Mesothelial cell of epicardium (in vitro differentiated cells): ENCODE measurements at places on chromosomes 1 and 21.
A peak's percentile ranks its signal among the peaks of the same experiment; 100 is the strongest.

- DNase-seq = no peak
Observed at GRCh38 chr1:53073868-53074311, 11.9 kb downstream of the PODN start.

GRCh38 chr1:201737352-201738060 is 91.5 kb upstream of the IPO9 start:
- no peak for DNase-seq

GRCh38 chr1:155160128-155160527 is 13.0 kb downstream of the KRTCAP2 start:
- DNase-seq = no peak

GRCh38 chr1:159952932-159953331 is 1.1 kb downstream of the SLAMF9 start:
- no peak for DNase-seq

DNA sequence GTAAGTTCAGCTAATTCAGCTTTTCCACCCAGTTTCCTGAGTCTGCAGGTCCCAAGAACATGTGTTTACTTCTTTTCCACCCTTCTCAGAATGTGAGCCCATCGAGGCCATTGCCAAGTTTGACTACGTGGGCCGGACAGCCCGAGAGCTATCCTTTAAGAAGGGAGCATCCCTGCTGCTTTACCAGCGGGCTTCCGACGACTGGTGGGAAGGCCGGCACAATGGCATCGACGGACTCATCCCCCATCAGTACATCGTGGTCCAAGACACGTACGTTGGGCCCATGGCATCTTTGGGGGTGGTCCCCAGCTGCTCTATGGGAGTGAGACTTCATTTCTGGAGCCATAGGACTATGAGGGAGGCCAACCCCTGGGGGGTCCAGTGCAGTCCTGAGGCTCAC is 17.2 kb upstream of the IKBKE start:
- no peak for DNase-seq

DNA sequence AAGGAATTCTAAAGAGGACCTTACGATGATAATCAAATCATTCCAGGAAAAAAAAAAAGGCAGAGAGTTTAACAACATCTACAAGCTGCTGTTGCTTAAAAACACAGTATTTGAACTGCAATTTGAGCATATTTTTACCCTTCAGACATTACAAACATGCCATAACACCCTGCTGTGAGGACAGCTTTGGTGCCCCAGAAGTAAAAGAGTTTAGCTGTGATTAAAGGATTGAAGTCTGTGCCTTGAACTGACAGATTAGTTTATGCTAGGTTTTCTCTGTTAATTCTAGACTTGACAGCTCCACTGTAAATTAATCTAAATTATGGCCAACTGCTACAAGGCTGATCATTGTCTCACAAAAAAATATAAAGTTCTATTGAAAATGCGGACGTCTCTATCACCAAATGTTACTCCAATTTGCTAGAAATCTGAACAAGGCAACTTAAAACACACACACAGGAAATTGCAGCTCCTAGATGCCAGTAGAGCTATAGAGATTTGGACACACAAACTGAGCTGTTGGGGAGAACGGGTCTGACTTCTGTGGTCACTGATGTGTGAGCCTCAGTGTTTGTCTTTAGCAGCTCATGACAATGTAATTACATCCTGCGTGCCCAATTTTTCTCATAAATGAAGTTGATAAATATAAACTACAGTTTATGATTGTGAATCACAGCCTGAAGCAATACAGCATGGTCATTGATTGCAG is 217.9 kb downstream of the NTNG1 start:
- no peak for DNase-seq

DNA sequence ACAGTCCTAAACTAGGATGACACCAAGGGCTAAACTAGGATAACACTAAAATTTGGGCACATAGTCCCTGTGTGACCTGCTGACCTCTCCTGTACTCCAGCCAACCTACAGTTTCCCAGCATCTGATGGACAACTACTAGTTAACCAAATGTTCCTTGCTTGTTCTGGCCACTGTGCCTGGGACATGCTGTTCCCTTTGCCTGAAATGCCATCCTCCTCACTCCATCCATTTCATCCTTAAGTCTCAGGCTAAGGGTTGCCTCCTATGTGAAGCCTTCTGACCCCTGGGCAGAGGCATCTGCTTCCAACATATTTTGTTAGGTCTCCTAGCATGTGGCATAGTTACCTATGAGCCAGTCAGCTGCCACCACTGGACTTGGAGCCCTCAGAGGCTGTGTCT is 204.9 kb upstream of the JUN start:
- no peak for DNase-seq

DNA sequence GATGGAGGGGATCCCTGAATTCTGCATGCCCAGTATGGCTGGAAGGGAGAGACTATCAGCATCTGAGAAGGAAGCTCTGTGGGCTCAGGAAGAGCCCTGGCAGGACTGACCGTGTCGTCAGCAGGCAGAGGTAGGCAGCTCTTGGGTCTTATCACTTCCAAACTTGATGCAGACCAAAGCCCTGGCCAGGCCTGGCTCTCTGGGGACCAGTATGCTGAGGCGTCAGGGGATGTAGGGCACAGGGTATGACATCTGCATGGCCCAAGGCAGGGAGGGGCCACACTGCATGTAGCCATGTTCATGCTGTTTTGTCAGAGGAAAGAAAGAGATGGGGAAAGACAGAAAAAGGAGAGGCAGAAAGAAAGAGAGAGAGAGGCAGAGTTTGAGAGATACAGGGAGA is 6.3 kb downstream of the FGR start:
- no peak for DNase-seq

DNA sequence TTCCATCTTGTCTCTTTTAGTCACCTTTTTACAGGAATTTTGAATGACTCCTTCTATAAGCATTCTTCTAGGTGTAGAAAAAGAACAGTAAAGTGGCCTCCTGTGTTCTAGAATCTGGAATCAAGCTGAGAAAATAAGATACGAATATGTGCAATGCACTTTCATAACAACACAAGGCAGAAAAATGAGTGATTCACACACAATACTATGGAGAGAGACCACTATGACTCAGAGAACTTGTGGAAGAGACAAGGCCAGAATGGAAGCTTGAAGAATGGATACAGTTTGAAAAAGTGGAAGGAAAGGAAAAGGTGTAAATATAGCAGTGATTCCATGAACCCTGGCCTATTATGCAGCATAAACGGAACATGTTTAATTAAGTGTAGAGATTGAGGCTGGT is 57.1 kb upstream of the SAMSN1 start:
- DNase-seq = no peak

DNA sequence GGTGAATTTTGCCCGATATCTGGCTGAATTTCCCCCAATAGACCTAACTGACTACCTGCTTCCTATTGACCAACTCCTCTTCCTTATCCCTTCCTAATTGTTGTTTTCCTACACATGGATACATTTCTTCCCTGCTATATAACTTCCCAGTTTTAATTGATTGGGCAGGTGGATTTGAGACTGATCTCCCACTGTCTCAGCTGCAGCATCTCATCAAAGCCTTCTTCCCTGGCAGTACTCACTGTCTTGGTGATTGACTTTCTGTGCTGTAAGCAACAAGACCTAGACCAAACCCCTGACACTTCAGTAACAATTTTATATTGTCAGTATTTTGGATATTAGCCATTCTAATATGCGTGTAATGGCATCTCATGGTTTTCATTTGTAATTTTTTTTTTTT is 11.3 kb upstream of the PLA2G2A start:
- no peak for DNase-seq

DNA sequence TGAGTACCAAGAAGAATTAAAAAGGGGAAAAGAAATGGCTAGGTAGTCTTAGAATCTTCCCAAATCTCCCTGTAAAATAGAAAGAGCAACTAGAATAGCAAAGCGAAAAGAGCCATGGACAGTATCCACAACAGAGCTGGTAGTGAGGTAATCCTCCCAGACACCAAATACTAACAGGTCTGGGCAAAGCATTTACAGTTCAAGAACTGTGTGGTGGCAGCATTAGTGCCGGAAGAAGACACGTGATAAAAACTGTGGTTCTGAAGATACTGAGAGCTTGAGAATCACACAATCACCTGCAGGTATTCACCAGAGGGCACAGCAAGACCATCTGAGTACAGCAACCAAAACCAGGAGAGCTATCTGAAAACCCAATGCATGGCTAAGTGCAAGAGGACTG is 31.8 kb upstream of the OLIG2 start:
- no peak for DNase-seq

GRCh38 chr1:90717665-90718410 is 736 bp upstream of the BARHL2 start:
- DNase-seq = no peak

GRCh38 chr1:11562664-11563063 is 83.7 kb downstream of the DISP3 start:
- no peak for DNase-seq

DNA sequence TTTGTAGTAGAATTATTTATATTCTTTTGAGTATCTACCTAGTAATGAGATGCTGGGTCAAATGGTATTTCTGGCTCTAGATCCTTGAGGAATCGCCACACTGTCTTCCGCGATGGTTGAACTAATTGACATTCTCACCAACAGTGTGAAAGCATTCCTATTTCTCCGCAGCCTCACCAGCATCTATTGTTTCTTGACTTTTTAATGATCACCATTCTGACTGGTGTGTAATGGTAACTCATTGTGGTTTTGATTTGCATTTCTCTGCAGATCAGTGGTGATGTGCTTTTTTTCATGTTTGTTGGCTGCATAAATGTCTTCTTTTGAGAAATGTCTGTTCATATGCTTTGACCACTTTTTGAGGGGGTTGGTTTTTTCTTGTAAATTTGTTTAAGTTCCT is 15.3 kb upstream of the IL23R start:
- no peak for DNase-seq

DNA sequence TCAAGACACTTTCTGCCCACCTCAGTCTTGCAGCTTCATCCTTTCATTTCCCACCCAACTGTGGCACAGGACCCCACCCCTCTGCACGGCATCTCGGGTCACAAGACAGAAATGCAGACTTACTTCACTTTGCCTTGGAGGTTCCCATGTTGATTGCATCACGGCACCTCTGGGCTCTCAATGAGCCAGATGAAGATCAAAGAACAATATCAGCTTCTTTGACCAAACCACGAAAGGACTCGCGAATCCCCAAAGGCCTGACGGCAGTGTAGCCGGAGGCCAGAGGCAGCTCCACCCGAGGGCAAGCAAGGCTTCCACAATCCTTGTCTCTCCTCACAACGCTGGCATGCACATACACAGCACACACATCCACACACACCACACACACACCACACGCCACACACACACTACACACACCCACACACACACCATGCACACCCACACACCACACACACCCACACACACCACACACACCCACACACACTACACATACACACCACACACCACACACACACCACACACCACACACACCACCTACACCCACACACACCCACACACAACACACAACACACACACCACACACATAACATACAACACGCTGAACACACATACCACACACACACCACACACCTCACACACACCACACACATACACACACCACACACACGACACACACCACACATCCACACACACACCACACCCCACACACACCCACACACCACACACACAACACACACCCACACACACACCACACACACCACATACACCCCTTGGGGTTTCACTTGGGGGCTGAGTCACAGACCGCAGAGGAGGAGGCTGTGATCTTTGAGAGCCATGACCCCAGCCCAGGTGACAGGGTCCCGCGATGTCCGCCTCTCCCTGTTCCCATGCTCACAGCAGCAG is 35.8 kb downstream of the UBASH3A start:
- no peak for DNase-seq

DNA sequence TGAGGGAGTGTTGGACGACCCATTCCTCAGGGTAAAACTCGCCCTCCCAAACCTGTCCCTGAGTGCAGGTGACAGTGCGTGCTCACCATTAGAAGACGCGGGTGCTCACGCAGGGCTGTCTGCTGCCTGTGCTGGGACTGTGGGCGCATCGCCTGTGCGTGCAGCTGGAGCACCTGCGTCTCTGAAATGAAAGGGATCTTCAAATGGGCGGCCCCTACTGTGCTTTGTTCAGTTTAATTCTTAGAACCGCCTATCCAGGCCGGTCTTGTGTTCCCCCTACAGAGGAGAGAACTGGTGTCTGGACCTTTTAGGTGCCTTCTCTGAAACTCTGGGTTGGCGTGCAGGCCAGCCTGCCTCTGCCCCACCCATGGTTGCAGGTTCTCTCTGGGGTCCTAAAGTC is 125.8 kb downstream of the PCBP3 start:
- no peak for DNase-seq

DNA sequence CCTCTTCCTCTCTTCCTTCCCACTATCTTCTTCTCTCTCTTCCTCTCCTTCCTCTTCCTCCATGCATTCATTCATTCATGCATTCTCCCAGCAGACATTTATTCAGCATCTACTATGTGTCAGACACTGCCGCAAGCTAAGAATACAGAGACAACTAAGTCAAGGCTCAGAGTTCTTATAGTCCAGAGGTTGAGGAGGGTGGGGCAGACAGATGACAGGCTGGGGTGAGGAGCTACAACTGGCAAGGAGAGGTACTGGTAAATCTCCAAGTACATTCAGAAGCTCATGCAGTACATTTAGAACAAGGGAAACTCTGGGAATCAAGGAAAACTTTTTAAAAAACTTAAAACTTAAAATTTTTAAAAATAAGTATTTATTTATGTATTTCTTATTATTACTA is 56.4 kb upstream of the FMOD start:
- DNase-seq = peak; percentile 6

GRCh38 chr1:66733348-66734017 is 18.8 kb upstream of the DYNLT5 start:
- DNase-seq = no peak

DNA sequence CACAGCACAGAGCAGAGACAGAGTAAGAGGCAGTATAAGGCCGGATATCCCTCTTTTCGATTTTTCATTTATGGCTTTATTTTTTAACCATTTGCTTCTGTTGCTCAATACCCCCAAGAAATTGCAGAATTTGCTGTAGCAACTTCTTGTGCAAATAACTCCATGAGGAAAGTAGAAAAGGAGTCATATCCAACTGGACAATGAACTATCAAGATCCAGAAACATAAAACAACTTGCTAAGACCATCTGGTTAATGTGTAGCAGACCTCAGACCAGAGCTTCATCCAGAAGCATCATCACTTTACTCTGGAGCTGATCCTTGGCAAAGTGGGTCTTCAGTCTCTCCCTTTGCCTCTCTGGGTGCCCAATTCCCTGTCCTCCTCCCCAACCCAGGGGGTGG is 45.9 kb downstream of the ZNF697 start:
- no peak for DNase-seq

DNA sequence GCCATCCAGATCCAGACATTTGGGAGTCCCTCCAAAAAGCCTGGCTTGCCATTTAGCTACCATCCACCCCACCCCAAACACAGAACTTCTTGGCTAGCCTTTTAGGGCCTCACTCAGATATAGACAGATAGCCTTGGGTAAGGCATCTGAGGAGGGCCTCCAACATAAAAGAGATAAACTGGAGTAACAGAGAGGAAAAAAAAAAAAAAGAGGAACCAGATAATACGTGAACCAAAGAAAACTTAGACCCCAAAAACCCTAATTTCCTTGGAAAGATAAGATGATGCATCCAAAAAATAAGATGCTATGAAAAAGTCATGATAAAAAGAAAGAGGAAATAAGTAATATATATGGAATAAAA is 19.8 kb upstream of the LSS start:
- DNase-seq = no peak

GRCh38 chr1:112316254-112316913 is 79.6 kb upstream of the CTTNBP2NL start:
- DNase-seq = no peak
